ENCODE measurements at places on chromosomes 13 and 19.

DNA sequence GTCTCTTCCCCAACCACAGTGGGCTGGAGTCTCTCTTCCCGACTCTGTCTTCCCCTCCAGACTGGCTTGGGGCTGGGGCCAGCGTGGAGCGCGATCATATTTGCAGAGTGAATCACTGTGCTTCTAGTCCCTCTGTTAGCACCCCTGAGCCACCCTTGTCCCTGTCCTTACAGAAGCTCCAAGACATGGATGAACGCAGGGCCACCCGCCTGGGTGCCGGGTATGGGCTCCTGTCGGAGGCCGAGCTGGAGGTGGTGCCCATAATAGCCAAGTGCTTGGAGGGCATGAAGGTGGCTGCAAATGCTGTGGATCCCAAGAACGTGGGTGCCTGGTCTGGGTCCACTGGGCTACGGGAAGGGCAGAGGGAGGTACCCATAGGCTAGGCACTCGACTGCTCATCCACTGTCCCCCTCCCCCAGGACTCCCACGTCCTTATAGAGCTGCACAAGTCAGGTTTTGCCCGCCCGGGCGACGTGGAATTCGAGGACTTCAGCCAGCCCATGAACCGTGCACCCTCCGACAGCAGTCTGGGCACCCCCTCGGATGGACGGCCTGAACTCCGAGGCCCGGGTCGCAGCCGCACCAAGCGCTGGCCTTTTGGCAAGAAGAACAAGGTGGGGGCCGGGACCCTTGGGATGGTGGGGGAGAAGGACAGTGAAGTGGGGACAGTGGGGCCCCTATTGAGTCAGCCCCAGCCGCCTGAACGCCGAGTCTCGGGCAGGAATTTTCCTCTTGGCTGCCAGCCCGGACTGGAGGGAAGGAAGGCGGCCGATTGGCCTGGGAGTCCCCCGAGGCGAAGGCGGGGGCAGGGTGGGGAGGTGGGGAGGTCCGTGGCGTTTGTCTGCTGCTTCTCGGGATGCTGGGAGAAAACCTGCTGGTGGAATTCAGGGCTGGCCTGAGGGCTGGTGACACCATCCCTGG, 5.2 kb downstream of the TRIP10 start:
- DNase-seq = no peak

DNA sequence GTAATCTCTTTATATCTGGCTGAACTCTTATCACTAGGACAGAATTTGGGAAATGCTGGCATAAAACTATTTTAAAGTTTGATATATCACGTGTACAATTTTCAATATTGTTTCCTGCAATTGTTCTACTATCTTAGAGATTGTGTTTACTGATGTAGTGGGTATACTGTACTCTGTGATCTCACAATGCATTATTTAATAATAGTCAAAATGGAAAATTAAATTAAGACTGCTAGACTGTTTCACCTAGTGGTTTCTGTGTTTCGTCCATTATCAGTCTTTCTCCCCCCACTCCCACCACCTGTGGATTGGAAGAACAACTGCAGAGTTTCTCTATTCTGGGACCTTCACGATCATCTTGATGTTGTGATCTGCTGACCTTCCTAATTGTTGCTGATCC, 449.2 kb upstream of the SLC10A2 start:
- no peak for DNase-seq

DNA sequence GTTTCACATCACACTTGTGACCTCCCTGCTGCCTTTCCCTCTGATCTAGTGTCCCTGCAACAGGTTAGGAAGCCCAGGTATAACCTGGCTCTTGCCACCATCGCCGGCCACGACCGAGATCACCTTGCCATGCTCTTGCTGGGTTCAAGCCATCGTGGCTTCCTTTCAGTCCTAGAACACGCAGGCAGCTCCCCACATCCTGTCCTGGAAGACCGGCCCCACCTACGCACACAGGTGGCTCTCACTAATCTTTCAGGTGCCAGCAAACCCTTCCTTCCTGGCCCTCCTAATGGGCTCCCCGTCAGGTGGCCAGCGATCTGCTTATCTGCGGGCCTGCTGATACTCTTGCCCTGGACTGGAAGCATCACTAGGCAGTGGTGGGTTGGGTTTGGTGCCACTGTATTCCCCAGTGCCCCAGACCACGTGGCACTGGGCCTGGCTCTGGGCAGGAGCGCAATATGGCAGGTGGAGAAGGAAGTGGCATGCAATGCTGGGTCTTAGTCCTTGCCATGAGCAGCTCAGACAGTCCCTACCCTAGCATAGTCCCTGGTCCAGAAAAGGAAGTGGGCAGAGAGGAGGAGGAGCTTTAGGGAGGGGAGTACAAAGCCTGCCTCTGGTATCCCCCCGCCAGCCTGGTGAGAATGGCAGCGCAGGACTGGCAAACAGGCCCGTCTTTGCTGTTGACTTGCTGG, 11.8 kb downstream of the PPP1R37 start:
- no peak for DNase-seq

- DNase-seq = no peak
Observed at GRCh38 chr13:97254816-97255215, 32.7 kb downstream of the MBNL2 start.

Measured in CD4-positive, alpha-beta memory T cell (primary cell).